ENCODE measurements at places on chromosomes 7 and 10.

DNA sequence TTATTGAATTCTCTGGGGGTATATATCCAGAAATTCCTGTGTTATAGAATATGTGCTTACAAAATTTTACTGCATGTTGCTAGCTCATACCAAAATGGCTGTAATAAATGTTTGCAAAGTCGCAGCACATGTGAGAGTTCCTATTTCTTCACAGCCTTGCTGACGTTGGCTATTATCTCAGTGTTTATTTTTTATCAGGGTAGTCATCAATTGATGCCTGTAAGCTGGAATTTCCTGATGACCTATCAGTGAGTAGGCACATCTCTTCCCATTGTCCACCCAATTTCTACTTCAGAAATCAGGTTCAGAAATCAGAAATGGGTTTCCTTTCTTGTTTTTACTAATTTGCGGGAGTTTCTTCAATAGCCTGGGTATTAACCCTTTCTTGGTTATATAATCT is 268.1 kb upstream of the FZD8 start:
- H3K4me3 ChIP-seq, result no peak overlapping the region
- peaks cover 3% of the 10 kb centered on the region for H3K36me3 ChIP-seq
- DNase-seq, result no peak
- H3K27ac ChIP-seq, result no peak overlapping the region

GRCh38 chr7:81776161-81776560 is 6.3 kb upstream of the HGF start:
- H3K27me3 ChIP-seq, result no peaks in the 10 kb centered on the region
- H3K27ac ChIP-seq, result no peak overlapping the region
- no peaks in the 10 kb centered on the region for H3K4me1 ChIP-seq

- no peaks in the 10 kb centered on the region for H3K4me1 ChIP-seq
- DNase-seq, result no peak
- no peak overlapping the region for H3K4me3 ChIP-seq
- no peak overlapping the region for H3K27ac ChIP-seq
- H3K27me3 ChIP-seq, result no peaks in the 10 kb centered on the region
Observed at GRCh38 chr10:112678987-112679386, 232.0 kb downstream of the VTI1A start.

GRCh38 chr7:90994601-90995000 is 269.6 kb upstream of the FZD1 start:
- no peaks in the 10 kb centered on the region for H3K27me3 ChIP-seq
- H3K27ac ChIP-seq, result no peak overlapping the region
- peaks cover 1% of the 10 kb centered on the region for H3K36me3 ChIP-seq
- no peaks in the 10 kb centered on the region for H3K4me1 ChIP-seq

DNA sequence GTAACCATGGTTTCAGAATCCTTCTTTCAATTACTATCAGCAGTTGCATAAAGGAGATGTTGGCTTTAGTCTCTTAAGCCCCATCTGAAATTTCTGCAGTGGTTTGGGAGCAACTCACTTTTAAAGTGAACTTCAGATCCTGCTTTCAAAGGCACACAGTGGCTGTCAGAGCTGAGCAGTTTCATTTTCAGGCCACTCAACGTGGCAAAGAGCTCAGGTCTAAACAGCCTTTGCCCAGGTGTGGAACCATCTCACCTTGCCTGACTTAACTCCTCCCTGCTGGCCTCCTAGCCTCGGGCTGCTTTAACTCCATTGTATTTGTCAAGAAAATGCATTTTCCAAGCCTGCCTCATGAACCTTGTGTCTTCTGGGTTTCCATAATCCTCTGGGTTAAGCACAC is 197.5 kb upstream of the KMT2E start:
- peaks cover 2% of the 10 kb centered on the region for H3K36me3 ChIP-seq
- H3K4me1 ChIP-seq, result no peaks in the 10 kb centered on the region
- H3K27ac ChIP-seq, result no peak overlapping the region
- H3K27me3 ChIP-seq, result peaks cover 22% of the 10 kb centered on the region
- no peak overlapping the region for H3K4me3 ChIP-seq
